ENCODE measurements at places on chromosomes 5 and 9. TPM values are rescaled to one million over a fixed set of nuclear protein-coding genes. Genes with fewer than 3 reads are reported as not detected.

The NEUROG1 gene
- total RNA-seq, result not detected

DNA sequence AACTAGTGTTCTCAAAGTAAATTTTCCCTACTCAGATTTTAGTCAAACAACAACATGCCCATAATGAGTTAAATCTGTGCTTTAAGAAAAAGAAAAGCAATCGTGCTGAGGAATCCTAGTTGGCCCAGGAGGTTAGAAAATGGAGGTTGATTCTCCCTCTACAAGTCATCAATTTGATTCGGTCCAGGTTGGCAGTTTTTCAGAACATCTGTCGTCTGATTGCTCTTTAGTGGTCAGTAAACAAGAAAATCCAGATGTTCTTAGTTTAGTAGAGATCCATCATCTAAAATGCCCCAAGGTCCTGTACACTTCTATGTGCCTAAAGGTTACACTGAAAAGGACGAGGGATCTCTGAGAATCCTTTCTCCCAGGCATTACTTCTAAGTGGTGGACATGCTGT lies 659.2 kb downstream of the MTRR start:
- H3K4me3 ChIP-seq, result no peak overlapping the region
- no peaks in the 10 kb centered on the region for H3K36me3 ChIP-seq
- DNase-seq, result no peak
- no peak overlapping the region for H3K27ac ChIP-seq
- no peaks in the 10 kb centered on the region for H3K4me1 ChIP-seq

The SV2C gene
- 0.02 TPM for total RNA-seq

- no peak overlapping the region for H3K4me3 ChIP-seq
- no peak overlapping the region for H3K27ac ChIP-seq
- H3K36me3 ChIP-seq, result no peaks in the 10 kb centered on the region
- H3K4me1 ChIP-seq, result no peaks in the 10 kb centered on the region
These were observed 145.0 kb upstream of the DMAC1 start for GRCh38 chr9:7944572-7944971.

DNA sequence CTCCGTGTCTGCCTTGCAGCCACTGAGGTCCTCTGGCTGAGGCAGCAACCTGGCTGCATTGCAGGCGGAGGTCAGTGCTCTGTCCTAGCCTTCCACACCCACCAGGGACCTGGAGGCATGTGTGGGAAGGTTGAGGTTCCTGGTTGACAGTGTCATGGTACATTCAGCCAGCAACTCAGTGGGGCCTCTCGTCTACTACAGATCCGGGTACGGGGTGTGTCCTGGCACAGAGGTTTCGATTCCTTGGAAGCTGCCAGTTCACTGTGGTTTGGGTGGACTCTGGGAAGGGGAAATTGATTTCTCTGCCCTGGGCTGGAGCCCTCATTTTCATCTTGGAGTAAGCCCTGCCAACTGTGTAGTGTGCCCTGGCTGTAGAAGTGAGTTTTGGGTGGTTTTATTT lies 45.1 kb downstream of the PDE8B start:
- H3K27ac ChIP-seq, result no peak overlapping the region
- H3K36me3 ChIP-seq, result no peaks in the 10 kb centered on the region
- no peaks in the 10 kb centered on the region for H3K27me3 ChIP-seq
- no peak for DNase-seq
- H3K4me1 ChIP-seq, result no peaks in the 10 kb centered on the region

GRCh38 chr5:143126174-143127019 lies 277.1 kb downstream of the NR3C1 start:
- H3K36me3 ChIP-seq, result peaks cover 10% of the 10 kb centered on the region
- DNase-seq, result no peak
- H3K4me3 ChIP-seq, result no peak overlapping the region
- no peaks in the 10 kb centered on the region for H3K27me3 ChIP-seq
- no peak overlapping the region for H3K27ac ChIP-seq

The NKD2 gene
- total RNA-seq, result 7.7 TPM

DNA sequence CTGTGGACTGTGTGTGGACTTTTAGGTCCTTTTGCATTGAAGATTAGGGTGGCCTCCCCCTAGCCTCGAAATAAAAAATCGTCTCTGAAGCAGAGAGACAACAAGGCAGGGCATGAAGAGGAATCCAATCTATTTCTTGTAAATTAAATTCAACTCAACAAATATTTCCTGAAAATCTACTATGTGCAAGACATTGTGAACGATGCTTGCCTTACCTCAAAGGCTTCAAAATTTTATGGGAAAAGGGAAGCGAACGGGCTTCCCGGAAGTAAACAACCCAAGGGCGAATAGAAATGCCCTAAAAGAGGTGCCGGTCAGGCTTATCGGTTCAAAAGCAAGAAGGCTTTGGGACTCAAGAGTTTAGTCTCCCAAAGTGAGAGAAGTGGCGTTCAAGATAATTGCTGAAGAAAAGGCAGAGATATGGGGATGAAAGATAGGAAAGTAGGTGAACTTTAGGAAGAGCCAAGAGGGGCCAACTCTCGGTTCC lies 525 bp downstream of the KIF24 start:
- no peaks in the 10 kb centered on the region for H3K27me3 ChIP-seq
- no peaks in the 10 kb centered on the region for H3K36me3 ChIP-seq
- DNase-seq, result no peak
- peak overlapping the region; percentile 97 for H3K4me3 ChIP-seq

DNA sequence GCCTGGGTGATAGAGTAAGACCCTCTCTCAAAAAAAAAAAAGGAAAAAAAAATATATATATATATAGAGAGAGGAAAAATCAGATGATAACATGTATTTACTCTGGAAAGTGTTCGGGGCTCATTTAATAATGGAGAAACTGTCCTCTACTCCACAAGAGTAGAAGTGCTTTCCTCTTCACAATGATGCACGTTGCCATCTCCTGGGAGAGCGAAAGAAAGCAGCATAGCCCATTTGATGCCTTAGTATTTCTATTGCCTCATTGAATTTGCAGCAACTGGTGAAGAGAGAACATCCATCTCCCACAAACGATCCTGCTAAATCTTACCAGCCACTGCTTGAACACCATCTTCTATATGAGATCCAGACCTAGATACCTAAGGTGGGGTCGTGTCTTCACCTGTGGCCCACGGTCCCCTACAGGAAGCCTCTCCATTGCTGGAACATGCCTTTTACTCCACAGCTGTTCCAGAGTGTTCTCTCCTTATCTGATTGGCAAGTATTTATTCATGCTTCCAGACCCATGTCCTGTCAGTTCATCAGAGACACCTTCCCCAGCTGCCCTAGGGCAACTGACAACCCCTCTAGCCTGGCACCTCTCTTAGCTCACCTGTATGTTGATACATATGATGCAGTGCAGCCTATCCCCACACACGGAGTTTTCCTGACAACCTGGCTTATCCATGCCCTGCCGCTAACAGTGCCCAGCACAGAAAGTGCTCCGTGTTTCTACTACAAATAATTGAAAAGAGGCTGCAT lies 115.3 kb downstream of the MARCHF11 start:
- no peak overlapping the region for H3K4me3 ChIP-seq
- H3K27me3 ChIP-seq, result no peaks in the 10 kb centered on the region
- DNase-seq, result no peak
- no peaks in the 10 kb centered on the region for H3K36me3 ChIP-seq
- peaks cover 2% of the 10 kb centered on the region for H3K4me1 ChIP-seq

- DNase-seq, result no peak
- no peak overlapping the region for H3K27ac ChIP-seq
- no peaks in the 10 kb centered on the region for H3K36me3 ChIP-seq
- H3K4me1 ChIP-seq, result no peaks in the 10 kb centered on the region
- no peaks in the 10 kb centered on the region for H3K27me3 ChIP-seq
These were observed 158.6 kb downstream of the GHR start for GRCh38 chr5:42581845-42582244.

The LRRC70 gene
- 0.55 TPM for total RNA-seq
